ENCODE measurements at places on chromosomes 1 and 21.

DNA sequence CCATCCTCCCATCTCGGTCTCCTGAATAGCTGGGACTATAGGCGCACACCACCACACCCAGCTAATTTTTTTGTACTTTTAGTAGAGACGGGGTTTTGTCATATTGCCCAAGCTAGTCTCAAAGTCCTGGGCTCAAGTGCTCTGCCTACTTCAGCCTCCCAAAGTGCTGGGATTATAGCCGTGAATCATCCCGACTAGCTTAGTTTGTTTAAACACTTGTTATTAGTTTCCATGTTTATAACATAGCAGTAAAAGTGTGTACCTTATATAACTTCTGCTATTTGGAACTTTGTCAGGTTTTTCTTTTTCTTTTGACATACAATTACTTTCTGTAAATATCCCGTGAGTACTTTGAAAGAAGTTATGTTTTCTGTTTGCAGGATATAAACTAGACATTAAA is 60.6 kb upstream of the C1orf21 start:
- DNase-seq, result no peak

DNA sequence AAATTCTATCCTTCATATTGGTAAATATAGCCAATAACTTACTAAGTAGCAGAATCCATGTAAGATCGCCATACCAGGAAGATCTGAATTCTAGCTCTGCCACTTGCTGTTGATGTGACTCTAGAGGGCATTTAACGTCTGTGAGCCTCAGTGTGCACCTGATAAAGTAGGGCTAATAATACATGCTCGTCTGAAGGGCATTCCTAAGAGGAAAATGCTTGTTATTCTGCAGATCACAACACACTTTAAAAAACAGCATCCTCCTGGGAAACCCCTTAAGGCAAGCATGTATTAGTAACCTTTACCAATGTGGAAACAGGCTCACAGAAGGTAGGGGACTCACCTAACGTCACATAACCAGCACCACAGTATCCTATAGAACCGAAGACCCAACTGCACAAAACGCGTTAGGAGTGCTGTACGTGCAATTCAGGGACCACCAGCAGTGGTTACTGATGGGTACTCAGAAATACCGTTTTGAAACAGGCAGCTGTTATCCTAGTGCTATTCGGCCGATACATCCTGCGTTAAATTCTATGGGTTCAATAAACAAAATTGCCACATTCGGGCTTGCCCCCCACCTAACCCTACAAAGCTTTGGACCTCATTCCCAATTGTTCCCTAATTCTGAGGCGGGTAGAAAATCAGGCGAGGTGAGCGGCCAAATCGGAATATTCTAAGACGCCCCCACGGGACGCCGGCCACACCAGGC is 758 bp downstream of the DEPDC1 start:
- no peak for DNase-seq

DNA sequence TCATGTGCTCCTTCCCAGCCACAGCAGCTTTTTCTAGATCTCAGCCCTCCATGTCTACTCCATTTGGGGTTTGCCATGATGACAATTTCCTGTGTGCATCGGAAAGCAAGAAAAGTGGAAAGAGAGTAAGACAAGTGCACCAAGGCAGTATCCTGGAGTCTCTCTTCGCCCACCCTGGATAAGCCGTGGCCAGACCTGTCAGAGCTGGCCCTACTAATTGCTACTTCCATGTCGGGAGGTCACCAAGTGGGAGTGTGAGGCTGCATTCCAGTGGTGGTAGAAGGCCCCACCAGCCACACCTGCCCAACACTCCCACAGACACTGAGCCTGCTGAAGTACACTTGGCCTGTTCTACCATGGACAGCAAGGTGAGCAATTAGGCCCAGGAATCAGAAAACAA is 14.0 kb upstream of the LORICRIN start:
- DNase-seq, result no peak

DNA sequence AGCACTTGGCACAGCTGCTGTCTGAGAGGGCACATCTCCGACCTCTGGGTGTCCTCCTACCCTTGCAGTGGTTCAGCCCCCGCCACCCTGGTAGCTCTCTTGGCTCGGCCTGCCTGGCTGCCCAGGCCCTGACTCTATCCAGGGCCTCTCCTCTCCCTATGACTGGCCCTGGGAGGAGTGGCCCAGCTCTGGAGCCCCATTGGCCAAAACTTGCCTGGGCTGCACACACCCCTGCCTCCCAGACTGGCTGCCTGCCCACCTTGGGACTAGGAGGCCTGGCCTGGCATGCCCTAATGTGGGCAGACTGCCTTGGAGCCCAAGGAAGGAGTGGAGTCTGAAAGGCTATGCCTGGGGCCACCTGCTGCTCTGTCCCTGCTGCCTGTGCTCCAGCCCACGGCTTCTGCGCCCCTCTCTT is 33.6 kb downstream of the ACOT11 start:
- DNase-seq, result peak; percentile 22

DNA sequence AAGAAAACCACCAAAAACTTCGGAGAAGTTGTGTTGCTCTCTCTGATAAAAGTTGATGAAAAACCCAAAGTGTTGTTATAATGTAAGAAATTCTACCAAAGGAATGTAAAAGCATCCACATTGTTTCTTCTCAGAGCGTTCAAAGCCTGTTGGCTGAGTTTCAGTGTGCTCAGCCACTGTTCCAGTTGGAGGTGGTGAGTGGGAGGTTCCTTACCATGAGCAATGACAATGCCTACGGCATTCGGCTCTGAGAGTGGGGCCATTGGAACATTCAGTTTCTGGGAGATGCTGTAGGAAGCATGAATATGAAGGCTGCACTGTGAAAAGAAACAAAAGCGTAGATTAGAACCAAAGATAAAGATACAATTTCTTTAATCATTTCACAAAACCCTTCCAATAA is 20.5 kb upstream of the MYBPHL start:
- DNase-seq, result no peak

GRCh38 chr1:150622303-150622975 is 7.0 kb downstream of the ENSA start:
- no peak for DNase-seq

DNA sequence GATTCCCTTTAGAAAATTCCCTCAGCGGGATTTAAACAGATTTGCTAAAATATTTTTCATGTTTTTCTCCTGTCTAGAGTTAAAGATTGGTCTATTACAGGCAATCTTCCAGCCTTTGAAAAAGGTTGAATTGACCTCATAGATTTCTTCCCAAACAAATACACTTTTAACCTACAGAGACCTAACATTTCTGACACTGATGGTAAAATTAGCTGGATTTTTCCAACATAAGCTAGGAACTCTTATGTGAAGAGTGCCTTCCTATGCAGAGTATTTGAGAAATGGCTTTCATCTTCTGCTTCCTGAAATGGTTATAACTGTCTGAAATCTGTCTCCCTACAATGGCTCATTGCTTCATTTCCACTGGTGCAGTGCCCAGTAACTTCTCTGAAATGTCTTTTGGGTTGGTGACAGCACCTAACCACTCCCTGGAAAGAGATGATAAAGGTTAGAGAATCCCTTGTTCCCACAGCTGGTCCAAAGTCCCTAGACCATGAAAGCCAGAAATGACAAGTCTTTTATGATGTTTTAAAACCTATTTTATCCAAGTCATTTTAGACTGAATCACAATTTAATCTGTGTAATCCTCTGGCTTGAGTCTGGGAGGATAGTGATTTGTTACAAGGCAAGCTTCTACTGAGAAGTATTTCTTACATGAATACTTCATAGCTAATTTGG is 269.4 kb downstream of the BACH1 start:
- no peak for DNase-seq

DNA sequence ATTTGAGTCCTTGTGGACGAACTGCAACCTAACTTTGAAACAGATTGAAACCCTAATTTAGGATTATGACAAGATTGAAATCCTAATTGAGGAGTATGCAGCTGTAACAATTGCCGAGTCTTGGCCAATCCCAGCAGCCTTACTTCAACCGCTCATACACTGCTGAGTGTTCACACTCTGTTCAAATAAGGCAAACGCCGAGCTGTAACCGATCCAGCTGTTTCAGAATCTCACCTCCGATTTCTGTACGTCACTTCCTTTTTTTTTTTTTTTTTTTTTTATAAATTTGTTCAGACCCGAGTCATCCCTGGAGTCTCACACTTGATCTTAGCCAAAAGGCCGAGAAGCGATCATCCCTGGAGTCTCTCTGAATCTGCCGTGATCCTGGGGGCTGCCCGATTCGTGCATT is 22.3 kb upstream of the ATP5PO start:
- DNase-seq, result no peak

- DNase-seq, result no peak
Measured at GRCh38 chr1:167837326-167837725, 76.6 kb downstream of the ADCY10 start.

DNA sequence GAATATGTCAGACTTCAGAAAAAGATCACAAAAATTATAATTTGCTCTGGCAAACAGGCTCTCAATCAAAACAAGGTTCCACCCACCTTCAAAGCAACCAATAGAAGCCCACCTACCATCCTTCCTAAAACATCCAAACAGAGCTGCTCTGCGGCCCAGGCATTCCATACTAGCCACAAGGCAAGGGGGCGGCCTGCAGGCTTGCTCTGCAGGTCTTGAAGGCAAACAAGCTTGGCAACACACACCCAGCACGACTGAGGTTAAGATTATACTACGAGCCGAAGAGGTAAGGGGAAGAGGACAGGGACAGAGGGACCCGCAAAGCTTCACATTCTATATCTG is 207.3 kb downstream of the SLC45A1 start:
- no peak for DNase-seq

GRCh38 chr1:239178961-239179360 is 207.4 kb upstream of the CHRM3 start:
- no peak for DNase-seq

- DNase-seq, result no peak
Measured at GRCh38 chr1:98331243-98331642, 330.3 kb upstream of the SNX7 start.

DNA sequence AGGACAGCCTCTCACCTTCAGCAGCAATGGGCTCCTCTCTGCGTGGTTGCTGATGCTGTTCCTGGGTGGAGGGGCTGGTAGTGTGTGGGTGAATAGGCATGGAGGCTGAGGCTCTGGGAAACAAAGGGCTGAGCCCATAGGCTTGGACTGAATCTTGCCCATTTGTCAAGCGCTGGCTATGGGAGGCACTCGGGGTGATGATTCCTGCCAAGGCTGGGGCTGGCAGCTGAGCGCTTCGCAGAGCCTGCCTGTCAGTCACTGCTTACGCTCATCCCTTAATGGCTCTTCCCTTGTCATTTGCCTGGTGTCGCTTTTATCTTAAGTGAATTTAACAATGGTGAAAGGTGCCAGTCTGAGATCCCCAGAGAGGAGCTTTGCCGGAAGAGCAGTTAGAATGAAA is 353.3 kb downstream of the PBX1 start:
- no peak for DNase-seq

DNA sequence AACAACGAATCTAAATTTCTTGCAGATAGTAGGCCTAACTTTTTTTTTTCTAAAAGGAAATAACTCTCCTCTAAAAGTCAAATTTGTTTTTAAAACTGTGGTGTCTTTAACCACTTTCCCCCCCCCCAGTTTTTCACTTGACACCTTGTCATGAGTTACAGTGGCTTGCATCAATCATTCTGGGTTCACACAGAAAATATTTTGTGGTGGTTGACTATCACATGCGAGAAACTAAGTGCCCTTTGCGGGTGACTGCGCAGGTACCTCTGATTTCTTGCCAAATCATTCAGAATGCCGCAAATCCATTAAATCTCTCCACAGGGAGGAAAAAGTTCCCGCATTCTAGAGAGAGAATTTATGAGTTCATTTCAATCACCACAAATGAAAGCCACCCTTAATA is 23.8 kb upstream of the SAMSN1 start:
- no peak for DNase-seq

- DNase-seq, result no peak
Measured at GRCh38 chr1:185412385-185413087, 95.5 kb upstream of the IVNS1ABP start.

- DNase-seq, result no peak
Measured at GRCh38 chr1:248590055-248590454, 7.4 kb downstream of the OR2T10 start.

DNA sequence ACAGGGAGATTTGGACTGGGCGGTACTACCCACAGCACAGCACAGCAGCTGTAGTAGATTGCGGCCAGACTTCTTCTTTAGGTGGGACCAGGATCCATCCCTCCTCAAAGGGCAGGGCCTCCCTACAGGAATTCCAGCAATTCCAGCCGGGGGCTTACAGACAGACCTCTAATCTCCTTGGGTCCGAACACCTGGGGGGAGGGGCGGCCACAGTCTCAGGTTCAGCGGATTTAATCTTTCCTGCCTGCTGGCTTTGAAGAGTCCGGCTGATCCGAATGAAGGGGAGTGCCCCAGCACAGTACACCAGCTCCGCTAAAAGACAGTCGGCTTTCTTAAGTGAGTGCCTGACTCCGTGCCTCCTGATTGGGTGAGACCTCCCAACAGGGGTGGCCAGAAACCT is 1708.5 kb downstream of the BRINP3 start:
- DNase-seq, result no peak

DNA sequence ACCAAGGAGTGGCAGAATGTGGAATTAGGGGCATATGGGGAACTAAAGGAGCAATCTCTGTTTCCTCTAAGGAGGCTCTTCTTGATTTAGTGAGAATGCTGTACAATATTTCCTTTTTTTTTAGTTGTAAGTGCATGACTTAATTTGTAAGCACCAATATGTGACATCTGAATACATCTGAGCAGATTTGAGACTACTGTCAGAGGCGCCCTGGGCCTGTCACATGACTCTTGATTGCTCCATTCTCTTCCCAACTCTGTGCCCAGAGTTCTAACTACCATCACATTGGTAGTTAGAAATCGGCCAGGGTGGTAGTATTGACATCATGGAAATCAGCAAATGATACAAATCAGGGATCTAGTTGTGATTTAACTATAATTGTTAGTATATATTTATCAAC is 110.1 kb upstream of the LMO4 start:
- no peak for DNase-seq

DNA sequence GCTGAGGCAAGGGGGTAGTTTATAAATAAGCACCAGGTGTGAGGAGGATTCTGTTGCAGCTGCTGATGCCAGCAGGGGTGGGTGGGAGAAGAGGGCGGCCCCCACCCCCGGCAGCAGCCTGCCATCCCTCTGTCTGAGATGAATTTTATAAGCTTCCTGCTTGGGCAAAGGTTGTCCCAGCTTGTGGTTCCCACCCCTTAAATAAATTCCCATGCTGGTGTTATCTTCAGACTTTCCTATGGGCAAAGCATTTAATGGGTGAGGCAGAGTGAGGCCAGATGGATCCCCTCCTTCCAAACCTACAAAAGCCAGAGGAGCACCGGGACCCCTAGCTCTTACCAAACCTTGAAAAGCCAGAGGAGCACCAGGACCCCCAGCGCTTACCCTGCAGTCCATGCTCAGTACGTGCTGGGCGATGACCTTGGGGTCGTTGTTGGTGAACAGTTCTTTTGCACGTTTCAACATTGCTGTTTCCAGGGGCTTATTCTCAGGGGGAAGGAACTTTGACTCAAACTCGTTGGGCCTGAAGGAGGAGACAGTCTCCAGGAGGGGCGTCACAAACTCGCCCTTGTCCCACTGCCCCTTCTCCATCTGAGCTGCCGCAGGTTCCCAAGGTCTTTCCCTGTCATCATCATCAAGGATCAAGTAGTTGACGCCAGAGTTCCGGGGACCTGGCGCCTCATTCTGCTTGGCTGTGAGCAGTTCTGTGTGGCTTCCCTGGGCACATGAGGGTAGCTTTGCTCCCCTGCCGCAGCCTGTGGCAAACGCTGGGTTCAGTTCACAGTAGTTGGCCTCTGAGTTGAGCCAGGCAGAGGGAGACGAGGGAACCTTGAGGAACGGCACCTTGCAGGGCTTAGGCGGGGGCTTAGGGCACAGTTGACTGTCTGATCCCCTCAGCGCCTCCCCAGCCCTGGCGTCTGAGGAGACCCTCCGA is 99.5 kb downstream of the BCAR3 start:
- DNase-seq, result no peak

Measured in esophagus squamous epithelium (tissue), 5 donors.